ENCODE measurements at places on chromosomes 2 and 18.

DNA sequence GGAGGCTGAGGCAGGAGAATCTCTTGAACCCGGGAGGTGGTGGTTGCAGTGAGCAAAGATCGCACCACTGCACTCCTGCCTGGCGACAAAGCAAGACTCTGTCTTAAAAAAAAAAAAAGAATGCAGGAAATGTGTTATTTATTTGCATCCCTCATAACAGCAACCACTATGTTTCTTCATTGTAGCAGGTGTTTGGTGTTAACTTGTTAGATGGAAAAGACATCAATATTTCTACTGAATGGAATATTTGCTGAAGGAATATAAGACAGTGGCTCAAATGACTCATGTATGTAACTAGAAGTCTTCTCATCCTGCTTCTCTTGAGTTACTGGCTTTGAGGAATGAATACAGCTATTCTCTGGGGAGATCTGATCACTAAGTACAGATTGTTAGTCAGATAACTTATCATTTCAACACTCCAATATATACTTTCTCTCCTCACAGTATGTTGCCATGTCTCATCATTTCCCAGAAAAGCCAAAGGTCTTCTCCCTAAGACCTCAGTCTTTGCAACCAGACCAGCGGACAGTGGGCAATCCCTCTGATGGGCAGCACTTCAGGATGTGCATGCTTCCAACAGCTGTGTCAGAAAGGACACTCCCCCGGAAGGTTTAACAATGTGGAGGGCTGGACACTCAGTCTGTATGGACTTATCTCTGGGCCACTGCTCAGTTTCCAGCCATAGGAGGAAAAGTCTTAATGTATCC lies 104.4 kb upstream of the STK17B start:
- no peak for DNase-seq

DNA sequence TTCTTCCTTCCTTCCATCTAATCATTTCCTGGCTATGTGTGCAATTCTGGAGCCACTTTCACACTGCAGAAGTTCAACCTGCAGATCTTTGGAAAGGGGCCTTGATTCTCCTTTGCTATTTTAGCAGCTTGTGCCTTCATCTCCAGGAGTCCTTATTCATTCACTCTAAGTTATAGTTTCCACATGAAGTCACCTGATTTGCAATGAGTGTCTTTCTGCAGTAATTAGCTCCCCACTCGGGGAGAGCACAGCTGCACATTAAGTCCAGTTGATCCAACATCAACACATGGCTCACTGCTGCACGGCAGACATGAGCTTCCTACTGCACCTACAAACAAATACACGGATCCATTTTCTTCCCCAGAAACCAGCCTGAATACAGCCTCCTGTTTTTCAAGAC lies 323.1 kb upstream of the TNP1 start:
- DNase-seq, result peak; percentile 48

GRCh38 chr2:133635131-133635530 lies 66.9 kb upstream of the NCKAP5 start:
- DNase-seq, result no peak

DNA sequence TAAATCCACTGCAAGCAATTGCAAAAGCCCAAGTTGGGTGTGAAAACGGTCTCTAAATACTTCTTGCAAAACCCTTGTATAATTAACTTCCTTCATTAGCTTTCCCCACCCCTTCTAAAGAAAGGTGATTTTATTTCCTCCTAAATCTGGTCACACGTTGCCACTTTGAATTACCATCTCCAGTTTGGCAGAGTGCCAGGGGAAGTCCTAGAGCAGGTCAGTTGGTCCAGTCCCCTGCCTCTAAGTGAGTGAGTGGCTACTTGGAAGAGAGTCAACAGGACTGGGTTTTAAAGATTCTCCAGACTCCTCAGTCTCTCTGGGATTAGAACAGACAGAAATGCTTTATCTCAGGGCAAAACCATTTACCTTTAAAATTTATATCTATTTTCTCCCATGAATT lies 18.7 kb upstream of the LYPD6B start:
- no peak for DNase-seq

GRCh38 chr2:237497009-237497837 lies 10.2 kb downstream of the MLPH start:
- no peak for DNase-seq

- no peak for DNase-seq
Measured at GRCh38 chr2:190514676-190515075, 19.8 kb downstream of the NEMP2 start.
